HS-27A (cell line): ENCODE measurements at places on chromosomes 16 and 17.

DNA sequence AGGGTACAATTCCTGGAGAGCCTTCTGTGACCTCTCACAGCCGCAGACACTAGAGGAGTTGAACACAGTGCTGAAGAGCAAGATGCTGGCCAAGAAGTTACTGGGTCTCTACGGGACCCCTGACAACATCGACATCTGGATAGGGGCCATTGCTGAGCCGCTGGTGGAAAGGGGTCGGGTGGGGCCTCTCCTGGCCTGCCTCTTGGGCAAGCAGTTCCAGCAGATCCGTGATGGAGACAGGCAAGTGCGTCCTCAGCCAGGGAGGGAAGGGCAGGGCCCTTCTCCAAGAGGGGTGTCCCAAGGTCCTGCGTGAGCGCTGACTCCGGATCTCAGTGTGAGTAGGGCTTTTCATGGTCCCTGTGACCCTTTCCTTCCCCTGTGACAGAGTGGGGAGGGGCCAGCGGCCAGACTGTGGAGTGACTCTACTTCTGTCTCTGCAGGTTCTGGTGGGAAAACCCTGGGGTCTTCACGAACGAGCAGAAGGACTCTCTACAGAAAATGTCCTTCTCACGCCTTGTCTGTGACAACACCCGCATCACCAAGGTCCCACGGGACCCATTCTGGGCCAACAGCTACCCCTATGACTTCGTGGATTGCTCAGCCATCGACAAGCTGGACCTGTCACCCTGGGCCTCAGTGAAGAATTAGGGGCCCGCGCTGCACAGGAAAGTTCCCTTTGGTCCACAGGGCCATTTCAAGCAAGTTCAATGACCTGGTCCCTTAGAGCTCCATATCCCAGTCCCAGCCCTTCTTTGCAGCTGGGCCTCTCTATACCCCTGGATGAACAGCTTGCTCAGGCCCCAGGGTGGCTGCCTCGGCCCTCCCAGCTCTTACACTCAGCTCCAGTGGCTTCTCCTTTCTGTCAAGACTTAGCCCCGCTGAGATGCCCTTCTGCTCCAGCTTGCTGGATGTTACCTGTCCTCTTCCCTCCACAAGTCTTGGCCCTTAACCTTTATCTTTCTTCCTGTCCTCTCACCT, 13.1 kb downstream of the MPO start:
- no peak for DNase-seq

- DNase-seq = no peak
Measured at GRCh38 chr16:75266738-75267630, 15.6 kb upstream of the BCAR1 start.

GRCh38 chr16:85611194-85611443, 2.0 kb upstream of the GSE1 start:
- no peak for DNase-seq

DNA sequence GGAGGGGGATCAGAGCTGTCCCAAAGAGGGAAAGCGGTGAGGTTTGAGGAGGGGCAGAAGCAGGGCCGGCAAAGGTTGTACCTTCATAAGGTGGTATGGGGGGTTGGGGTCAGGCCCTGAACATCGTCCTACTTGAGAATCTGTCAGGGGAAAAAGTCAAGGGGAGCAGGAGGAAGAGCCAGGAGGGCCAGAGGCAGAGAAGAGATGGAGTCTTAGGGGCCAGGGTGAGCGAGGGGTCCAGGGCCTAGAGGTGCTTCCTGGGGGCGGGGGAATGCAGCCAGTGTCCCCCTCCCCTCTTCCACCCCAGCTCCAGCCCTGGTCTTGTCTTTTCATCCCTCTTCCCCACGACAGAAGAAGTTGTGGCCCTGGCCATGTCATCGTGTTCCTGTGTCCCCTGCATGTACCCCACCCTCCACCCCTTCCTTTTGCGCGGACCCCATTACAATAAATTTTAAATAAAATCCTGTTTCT, 1.3 kb upstream of the PRRT2 start:
- no peak for DNase-seq

- no peak for DNase-seq
Measured at GRCh38 chr17:64063088-64063487, 42.7 kb upstream of the ICAM2 start.

DNA sequence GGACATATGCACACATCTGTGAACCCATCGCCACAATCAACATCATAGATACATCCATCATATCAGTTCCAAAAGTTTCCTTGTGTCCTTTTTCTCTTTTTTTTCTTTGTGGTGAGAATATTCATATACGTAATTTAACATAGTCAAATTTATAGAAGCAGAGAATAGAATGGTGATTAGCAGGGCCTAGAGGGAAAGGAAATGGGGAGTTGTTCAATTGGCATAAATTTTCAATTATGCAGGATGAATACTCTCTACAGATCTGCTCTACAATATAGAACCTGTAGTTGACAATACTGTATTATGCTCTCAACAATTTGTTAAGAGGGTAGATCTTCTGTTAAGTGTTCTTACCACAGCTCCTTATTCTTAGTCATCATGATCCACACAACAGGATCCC, 413.2 kb downstream of the SHISA9 start:
- DNase-seq = no peak

- no peak for DNase-seq
Measured at GRCh38 chr17:1643293-1643998, 2.1 kb downstream of the SCARF1 start.

- no peak for DNase-seq
Measured at GRCh38 chr17:1270210-1271029, at the start of gene BHLHA9. Gene BHLHA9, plus strand, starts transcription at chr17:1270444. Its CDS starts 120 bp downstream, at chr17:1270564.

DNA sequence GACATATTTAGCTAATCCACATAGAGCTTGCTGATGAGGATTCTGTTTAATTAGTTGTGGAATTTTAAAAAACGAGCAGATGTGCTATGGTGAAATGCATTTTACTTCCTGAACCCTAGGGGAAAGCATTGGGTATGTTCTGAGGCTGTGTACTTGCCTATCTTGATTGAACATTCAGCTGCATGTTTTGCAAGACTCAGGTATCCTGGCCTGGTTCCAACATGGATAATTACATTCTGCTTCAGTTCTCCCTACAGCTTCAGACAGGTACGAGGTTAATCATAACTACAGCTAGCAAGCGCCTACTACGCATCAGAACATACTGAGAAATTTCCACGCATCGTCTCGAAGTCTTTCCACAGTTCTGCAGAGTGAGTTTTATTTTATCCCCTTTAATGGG, 77.0 kb downstream of the HS3ST2 start:
- no peak for DNase-seq

- DNase-seq = no peak
Measured at GRCh38 chr16:19884611-19885450, at the start of gene GPRC5B. Gene GPRC5B, minus strand, starts transcription at chr16:19884848. Its CDS starts 12,003 bp downstream, at chr16:19872845.

GRCh38 chr17:3689262-3690093, 6.5 kb downstream of the P2RX5 start:
- no peak for DNase-seq

DNA sequence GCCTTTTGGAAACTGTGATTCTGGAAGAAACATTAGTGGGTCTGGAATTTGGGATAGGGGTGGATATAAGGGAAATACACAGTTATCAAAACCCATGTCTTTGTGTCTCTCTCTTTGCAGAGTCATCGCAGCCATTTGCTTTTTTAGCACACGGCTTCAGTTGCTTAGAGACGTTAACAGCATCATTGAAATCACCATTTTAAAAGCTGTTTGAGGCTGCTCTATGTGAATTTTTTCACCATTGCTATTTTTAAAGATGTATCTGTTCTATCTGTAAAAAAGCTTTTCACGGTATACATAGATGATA, 47.3 kb downstream of the OMG start:
- no peak for DNase-seq

DNA sequence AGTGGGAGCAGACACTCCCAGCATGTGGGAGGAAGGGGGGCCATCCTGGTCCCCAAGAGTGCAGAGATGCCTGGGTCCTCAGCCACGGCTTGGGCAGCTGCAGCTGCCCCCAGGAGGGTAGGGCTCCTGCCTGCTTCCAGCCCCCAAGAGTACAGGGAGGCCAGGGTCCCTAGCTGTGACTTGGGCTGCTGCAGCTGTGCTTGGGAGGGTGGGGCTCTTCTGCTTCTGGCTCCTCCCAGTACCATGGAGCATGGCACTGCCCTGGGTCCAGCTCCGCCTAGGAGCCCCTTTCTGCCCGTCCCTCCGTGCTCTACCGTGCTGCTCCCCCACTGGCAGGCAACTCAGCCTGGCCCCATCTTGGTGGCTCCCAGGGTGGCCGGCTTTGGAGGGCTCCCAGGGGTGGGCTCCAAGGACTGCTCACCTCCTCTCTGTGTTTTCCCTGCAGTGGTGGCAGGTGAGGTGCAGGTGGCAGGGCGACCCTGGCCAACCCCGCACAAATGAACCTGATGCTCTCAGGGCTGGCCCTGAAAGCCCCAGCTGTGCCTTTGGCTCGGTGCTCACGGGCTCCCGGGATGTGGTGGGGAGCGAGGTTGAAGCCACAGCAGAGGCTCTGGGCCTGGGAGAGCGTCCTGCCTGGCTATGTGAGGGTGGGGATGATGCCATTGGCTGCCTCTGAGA, 18.5 kb upstream of the USP22 start:
- no peak for DNase-seq

- no peak for DNase-seq
Measured at GRCh38 chr17:50830352-50830751, 5.0 kb upstream of the WFIKKN2 start.

DNA sequence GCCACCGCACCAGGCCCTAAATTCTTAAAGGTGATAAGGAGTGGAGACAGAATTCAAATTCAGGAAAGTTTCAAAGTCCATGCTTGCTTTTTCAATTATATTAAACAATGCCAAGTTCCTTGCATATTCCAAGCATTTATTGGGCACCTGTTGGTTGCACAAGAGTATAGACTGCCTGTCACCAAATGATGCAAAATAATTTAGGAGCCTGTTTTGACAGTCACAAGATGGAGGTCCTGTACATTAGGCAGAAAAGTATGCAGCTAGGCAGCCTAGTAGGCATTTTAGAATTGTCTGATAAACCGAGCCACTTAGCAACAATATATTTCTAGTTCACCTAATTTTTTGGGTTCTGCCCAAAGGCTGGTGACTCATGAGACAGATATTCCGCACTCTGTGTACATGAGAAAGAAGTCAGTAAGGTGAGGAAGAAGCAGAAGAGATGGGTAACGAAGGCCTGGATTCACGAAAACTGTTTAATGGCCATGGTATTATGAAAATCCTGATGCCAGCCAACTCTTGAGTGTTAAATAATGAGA, 7.3 kb downstream of the ACACA start:
- no peak for DNase-seq

GRCh38 chr16:8937803-8938202, 25.9 kb downstream of the USP7 start:
- DNase-seq = no peak

GRCh38 chr17:82494236-82495055, 25.1 kb upstream of the FOXK2 start:
- DNase-seq = peak; percentile 98

- no peak for DNase-seq
Measured at GRCh38 chr17:55988861-55989260, 164.4 kb upstream of the ANKFN1 start.

DNA sequence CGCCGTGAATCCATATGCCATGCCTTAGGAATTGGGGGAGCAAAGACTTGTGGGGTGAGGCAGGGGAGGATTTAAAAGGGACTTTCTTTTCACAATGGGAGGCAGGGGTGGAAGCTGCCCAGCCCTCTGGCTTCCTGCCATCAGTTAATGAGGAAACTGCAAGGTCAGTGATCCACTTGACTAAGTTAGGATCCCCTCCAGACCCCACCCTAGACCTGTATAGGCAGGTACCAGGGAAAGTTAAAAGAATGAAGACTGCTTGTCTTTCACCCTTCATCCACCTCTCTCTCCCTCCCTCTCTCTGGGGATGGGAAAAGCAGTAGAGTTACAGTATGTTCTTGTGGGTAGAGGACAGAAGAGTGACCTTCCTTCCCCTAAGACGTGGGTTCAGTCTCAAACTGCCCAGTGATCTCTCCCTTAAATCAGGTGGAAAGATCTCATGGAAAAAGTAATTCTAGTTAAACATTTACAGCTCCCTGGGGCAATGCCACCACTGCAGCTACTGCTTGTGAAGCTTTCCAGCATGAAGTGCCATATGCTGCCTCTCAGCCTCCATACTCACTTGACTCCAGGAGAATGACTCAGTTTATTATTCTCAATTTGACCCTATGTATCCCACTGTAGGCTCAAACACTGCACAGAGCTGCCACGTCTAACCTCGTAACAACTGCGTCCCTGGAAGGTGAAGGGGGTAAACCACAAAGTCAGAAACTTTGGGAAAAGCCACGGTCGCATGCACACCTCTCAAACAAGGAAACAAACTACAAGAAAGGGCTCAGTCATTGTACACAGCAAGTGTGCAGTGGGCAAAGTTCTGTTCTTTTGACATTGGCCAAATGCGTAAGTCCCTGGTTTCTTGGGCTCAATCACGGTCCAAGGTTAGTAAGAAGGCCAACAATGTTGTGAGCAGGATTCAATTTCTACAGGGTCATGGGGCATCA, 1.2 kb downstream of the COA3 start:
- no peak for DNase-seq

DNA sequence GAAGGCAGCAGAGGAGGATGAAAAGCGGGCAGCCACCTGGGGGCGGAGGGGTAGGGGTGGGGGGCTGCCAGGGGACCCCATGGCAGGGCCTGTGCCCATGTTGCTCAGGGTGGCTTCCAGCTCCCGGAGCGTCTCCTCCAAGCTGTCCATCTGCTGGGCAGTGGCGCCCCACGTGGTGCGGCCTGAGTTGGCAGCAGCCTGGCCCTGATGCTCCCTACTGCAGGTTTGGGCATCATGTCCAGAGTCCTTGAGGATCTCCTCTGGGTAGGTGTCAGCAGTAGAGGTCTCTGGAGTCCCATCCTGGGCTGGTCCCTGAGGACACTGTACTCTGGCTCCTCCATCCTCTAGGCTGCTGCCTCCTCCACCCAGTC, 60.9 kb downstream of the SRCIN1 start:
- DNase-seq = no peak

- DNase-seq = no peak
Measured at GRCh38 chr16:72226136-72226535, 54.2 kb upstream of the PMFBP1 start.

DNA sequence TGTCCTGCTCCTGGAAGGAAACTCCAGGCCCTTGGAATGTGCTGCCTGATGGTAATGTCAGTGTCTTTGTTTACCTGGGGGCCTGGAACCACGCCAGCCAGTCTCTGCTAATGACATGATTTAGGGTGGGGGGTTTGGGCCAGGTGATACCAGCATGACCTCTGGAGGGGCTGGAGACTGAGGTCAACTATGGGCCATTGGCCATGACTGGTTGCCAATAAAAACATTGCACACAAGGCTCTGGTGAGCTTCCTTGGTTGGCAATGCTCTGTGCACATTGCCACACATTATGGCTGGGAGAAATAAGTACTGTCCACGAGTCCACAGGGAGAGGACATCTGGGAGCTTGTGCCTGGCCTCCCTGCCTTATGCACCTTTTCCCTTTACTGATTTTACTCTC, 52.5 kb downstream of the LITAF start:
- no peak for DNase-seq

DNA sequence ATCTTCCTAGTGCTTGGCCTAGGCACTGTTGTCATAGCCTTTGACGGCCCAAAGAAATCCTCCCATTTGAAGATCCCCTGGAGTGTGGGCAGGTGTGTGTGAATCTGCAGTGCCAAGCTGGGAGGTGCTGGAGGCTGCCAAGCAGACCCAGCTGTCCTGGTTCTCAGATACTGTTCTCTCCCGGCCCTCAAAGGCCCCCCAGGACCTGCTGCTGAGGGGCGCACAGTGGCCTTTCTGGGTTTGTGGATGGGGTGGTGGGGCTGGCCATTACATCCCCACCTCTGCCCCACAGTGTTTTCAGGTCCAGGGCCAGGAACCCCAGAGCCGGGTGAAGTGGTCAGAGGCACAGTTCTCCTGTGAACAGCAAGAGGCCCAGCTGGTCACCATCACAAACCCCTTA, 60.5 kb downstream of the MRC2 start:
- DNase-seq = no peak
